ENCODE measurements at places on chromosomes 3 and 15.

- no peak for DNase-seq
These were observed 12.2 kb upstream of the SACM1L start for GRCh38 chr3:45677033-45677446.

DNA sequence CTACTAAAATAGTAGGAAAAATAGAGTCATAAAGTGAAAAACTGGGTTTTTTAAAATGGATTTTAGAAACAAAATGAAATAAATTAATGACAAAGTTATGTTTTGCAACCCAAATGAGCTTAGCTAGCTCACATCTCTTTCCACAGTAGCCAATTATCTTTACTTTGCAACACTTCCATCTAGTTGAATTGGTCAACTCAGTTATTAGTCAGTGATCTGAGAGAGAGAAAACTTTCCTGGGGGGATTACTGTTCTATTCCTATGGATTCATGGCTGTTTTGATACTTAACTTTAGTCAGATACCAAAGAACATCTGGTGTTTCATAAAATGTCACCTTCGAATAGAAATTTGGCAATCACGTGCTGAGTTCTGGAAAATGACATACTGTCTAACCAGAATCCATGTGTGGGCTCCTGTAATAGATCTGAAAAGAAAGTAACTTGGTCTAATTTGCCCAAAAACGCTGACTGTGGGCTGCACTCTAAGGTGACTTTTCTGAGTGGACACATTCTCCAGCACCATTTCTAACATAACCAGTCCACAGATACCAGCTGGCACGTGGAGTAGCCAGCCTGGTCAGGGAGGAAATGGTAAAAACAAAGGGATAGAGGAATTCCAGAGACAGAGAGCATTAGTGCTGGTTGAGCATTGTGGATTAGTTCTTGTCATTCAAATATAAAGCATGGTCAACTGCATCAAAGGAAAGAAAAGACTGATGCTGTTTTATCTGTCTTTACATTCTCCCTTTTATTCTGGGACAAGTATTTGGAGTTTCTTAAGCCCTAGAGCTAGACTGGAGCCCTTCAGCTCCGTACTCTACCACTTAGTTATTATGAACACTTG, 45.2 kb upstream of the CCDC80 start:
- no peak for DNase-seq

DNA sequence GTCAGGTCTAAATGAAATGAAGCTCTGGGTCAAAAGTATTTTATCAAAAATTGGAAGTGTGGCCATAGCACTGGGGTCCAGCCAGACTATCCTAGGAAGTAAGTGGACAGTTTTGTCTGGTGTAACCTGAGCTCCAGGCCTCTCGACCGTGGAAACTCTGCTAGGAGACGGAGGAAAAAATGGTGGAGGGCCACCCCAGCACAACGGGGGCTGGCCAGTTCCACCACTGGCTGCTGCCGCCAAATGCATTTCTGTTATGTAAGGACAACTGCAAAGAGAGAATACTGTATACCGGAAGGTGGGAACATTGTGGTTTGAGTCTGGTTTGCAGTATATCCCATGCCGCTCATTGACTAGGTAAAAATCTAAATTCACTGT, 235.7 kb downstream of the GREM1 start:
- no peak for DNase-seq

- no peak for DNase-seq
These were observed 67.7 kb downstream of the KLHL25 start for GRCh38 chr15:85727068-85727467.

DNA sequence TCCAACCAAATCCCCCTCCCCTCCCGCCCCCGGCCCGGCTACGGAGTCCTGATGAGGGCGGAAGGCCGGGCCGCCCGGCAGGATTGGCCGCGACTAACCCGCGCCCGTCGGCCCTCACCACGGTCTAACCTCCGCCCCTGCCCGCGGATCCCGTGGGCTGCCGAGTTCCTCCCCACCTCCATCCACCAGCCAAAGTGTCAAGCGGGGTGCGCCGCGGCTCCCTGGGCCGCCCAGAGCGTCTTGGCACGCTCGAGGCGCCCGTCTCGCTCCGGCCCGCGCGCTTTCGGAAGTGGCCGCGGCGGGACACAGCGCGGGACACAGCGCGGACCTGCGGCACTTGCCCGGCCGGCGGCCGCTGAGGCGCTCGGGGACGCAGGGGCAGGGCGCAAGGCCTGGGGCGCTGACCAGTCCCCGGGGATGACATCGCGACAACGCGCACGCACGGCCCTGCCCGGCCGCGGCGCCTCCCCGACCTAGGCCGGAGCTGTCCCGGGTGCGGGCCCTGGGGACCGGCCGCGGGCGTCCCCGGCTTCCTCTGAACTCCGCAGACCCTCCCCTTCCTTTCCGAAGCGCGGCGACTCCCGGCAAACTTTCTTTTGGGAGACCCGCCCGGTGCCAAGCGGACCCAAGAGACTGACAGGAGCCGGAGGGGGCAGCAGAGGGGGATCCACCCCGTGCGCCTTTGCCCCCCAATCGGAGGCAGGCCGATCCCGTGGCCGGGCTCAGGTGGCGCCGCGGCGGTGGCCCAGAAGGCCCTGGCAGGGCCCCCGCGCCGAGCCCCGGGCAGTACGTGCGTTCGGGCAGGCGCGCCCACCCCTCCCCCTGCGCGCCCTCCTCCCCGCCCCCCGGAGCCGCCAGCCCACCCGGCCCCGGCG, 112.8 kb upstream of the ICE2 start:
- no peak for DNase-seq

- no peak for DNase-seq
These were observed 312.7 kb downstream of the MFSD1 start for GRCh38 chr3:159114582-159114981.

DNA sequence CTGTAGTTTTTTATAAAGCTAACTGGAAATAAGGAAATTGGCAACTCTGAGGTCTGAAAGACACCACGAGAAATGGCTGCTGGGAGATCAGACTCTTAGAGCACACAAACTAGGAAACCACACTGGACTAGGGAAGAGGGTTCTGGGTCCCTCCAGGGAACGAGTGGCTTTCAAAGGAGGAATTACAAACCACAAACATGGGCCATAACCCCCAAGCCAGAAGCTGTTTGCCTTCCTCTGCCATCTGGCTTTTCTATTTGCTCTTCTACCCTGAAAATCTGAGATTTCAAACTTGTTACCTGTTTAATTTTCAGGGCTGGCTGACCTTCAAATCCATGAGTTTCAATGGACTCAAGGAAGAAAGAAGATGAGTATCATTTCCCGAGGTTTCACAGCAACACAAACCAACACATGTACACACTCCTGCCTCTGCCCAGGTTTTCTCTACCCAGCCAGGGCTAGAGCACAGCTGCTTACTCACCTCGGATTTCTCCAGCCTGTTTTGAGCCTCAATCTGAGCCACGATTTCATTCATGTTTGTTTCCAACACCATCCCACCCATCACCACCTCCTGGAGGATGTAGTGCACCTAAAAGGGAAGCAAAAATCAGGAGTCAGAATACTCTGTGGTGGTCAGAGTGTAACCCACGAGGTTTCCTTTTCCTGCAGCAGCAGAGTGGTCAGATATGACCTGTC, 22.6 kb upstream of the ANPEP start:
- DNase-seq: no peak

DNA sequence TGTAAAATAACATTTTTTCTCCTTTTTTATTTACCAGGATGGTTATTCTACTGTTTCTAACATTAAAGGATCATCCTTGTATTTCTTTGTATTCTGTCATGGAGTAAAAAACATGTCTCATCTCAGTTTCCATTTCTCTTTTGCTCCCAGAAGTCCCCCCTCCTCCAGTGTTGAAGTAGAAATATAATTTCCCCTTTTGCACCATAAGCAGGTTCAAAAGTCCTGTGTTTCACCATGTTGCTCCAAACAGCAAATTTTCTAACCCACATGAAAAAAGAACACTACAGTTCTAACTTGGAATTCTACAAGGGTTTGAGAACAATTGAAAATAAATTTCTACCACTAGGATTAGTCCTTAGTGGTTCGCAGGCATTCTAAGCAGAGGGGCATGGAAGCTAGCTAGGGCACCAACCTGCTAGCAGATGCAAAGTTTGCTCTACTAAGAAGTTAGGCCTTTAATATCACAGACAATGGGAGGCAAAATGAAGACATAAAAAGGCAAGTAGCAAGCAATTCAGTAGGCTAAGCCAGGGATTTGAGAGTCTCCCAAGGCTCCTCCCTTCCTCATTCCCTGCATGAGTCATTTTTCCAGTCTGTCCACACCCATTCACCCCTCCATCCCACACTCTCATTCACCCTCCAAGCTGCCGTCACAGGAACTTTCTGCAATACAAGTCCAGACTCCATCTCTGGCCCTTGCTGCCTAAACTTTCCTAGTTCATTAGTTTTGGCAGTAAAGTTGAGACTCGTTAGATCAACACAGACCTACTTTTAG, 2.3 kb upstream of the MBNL1 start:
- no peak for DNase-seq

- DNase-seq: no peak
These were observed 5.6 kb downstream of the FOXL2 start for GRCh38 chr3:138941259-138941885.

GRCh38 chr3:45596290-45596791, 1.8 kb downstream of the LIMD1 start:
- DNase-seq: no peak

GRCh38 chr3:36840453-36840921, 76.1 kb upstream of the DCLK3 start:
- DNase-seq: no peak

GRCh38 chr3:127449486-127450212, 140.9 kb downstream of the TPRA1 start:
- DNase-seq: no peak

GRCh38 chr3:51997935-51998596, 2.4 kb upstream of the RPL29 start:
- no peak for DNase-seq

- DNase-seq: no peak
These were observed 59.7 kb downstream of the ITPR1 start for GRCh38 chr3:4552811-4553210.

- no peak for DNase-seq
These were observed 55.6 kb upstream of the SKOR1 start for GRCh38 chr15:67769497-67770357.

GRCh38 chr3:173090492-173090891, 50.5 kb downstream of the SPATA16 start:
- DNase-seq: no peak

DNA sequence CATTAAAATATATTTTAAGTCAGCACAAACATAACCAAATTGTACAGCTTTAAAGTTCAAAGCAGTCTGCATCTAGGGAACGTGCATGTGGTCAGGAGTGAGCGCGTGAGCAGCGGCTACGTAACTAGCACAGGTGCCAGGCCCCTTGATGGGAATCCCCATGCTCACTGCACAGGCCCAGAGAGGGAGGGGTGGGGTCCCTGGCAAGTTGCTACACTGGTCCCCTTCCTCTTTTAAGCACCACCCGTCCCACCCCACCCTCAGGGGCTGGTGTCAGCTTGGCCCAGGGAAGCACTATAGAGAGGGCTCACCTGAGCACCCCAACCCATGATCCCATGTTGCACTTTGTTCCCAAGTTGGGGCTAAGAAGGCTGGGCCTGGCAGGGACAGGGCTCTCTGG, 835 bp upstream of the GMPPB start:
- no peak for DNase-seq

DNA sequence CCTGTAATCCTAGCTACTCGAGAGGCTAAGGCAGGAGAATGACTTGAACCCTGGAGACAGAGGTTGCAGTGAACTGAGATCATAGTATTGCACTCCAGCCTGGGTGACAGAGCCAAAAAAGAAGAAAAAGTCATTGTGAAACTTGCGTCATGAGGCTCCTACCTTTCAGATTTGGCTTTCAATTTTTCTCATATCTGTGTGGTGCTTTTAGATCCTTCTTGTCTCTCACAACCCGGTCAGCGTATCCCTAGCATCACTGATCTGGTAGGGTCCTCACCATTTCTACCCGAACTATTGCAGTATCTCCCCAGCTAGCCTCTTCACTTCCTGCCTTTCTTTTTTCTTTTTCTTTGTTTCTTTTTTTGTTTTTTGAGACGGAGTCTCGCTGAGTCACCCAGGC, 21.6 kb upstream of the GCNT3 start:
- DNase-seq: no peak
